Osteocyte (in vitro differentiated cells): ENCODE measurements at places on chromosomes 1 and 21. TPM values are rescaled to one million over a fixed set of nuclear protein-coding genes. Genes with fewer than 3 reads are reported as not detected.

DNA sequence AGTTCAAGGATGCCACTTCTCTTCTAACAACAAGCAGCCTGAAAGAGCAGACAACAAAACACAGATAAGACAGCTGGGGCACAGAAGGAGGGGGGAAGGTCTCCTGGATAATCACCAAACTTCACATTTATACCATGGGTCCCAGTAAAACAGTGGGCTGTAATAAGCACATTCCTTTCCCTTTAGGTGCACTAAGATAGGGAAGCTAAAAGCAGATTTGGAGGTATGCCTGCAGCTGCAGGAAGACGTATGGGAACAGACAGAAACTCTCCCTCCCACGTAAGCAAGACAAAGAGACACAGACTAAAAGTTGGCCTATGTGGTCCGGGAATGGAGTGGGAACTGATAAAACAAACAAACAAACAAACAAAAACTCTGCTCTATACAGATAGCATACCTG lies 612.1 kb downstream of the MRPL39 start:
- no peaks in the 10 kb centered on the region for H3K4me1 ChIP-seq
- H3K27ac ChIP-seq: no peak overlapping the region
- no peak overlapping the region for H3K4me3 ChIP-seq
- DNase-seq: no peak
- H3K27me3 ChIP-seq: no peaks in the 10 kb centered on the region
- H3K36me3 ChIP-seq: no peaks in the 10 kb centered on the region

Gene MAP3K7CL
- 1.8 and 2.4 TPM in 2 replicates for total RNA-seq

- DNase-seq: peak; percentile 57
- H3K36me3 ChIP-seq: peaks cover 21% of the 10 kb centered on the region
- H3K4me1 ChIP-seq: peaks cover 41% of the 10 kb centered on the region
- peak overlapping the region; percentile 74 for H3K27ac ChIP-seq
- no peaks in the 10 kb centered on the region for H3K27me3 ChIP-seq
- H3K4me3 ChIP-seq: peak overlapping the region; percentile 92
Observed at GRCh38 chr1:211577277-211577818, 1.6 kb downstream of the SLC30A1 start.

- no peak for DNase-seq
- no peak overlapping the region for H3K4me3 ChIP-seq
- H3K27ac ChIP-seq: no peak overlapping the region
- no peaks in the 10 kb centered on the region for H3K27me3 ChIP-seq
- H3K36me3 ChIP-seq: peaks cover 7% of the 10 kb centered on the region
- peaks cover 59% of the 10 kb centered on the region for H3K4me1 ChIP-seq
Observed at GRCh38 chr1:208176649-208177048, 67.5 kb downstream of the PLXNA2 start.

- peak overlapping the region; percentile 74 for H3K4me3 ChIP-seq
- no peaks in the 10 kb centered on the region for H3K27me3 ChIP-seq
- peaks cover 61% of the 10 kb centered on the region for H3K4me1 ChIP-seq
Observed at GRCh38 chr1:210293171-210293607, 35.5 kb upstream of the HHAT start.

Gene CD48
- total RNA-seq: not detected in 2 replicates

Gene IPO13
- total RNA-seq: 37.6 and 40.8 TPM in 2 replicates

DNA sequence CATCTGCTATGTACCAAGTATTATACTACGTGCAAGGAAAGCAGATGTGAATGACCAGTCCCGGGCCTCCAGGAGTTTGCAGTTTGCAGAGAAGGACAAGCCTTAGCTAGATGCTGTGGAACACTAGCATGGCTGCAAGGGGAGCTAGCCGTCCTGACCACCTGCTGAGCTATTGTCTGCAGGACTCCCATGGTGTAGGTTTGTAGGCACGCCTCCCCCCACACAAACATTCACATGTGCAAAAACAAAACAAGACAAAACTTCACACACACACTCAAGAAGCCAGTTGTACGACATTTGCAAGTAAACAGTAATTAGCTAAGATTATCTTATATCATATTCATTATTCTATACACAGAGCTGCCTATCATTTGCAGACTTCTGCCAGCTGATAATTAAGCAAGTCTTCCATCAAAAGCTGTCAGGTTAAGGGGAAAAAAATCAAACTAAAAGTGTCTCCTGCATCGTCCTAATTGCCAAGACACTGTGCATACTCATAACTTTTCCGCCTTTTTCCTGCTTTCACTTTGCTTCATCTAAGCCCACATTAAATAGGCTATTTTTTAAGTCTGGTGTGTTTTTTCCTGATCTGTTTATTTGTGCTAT lies 10.7 kb upstream of the HNRNPU start:
- DNase-seq: no peak
- no peaks in the 10 kb centered on the region for H3K27me3 ChIP-seq
- no peak overlapping the region for H3K4me3 ChIP-seq
- no peaks in the 10 kb centered on the region for H3K4me1 ChIP-seq
- H3K36me3 ChIP-seq: no peaks in the 10 kb centered on the region

- H3K27ac ChIP-seq: no peak overlapping the region
- no peak for DNase-seq
- H3K36me3 ChIP-seq: no peaks in the 10 kb centered on the region
- no peaks in the 10 kb centered on the region for H3K27me3 ChIP-seq
Observed at GRCh38 chr1:3940081-3940753, 40.1 kb upstream of the C1orf174 start.

Gene TBX19
- total RNA-seq: 2.5 and 3.5 TPM in 2 replicates

Gene DCST2
- total RNA-seq: 0.75 and 1.0 TPM in 2 replicates

DNA sequence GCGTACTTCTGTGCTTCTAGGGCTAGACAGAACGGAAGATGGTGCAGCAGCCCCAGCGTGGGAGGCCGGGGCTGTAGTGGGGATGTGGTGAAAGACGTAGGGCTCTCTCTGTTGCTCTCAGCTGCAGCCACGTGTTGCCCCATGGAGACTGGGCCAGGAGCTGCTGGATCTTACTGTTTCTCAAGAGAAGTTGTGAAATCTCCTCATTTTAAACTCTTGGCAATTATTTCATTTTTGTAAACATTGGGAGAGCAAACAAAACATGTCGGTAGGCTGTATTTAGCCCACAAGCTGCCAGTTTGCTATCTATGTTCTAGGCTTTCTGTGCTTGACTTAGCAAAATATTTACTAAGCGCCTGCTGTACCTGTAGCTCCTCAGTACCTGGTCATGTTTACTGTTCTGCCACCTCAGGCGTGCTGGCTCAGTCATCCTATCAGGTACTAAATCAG lies 15.9 kb upstream of the ELOA start:
- H3K4me1 ChIP-seq: peaks cover 5% of the 10 kb centered on the region
- H3K4me3 ChIP-seq: no peak overlapping the region
- H3K27me3 ChIP-seq: no peaks in the 10 kb centered on the region
- DNase-seq: no peak
- no peak overlapping the region for H3K27ac ChIP-seq

Gene CALML6
- 2.5 and 2.7 TPM in 2 replicates for total RNA-seq

GRCh38 chr1:151816548-151817352 lies 11.5 kb upstream of the LINGO4 start:
- H3K27ac ChIP-seq: no peak overlapping the region
- no peak overlapping the region for H3K4me3 ChIP-seq
- no peaks in the 10 kb centered on the region for H3K36me3 ChIP-seq
- no peak for DNase-seq
- no peaks in the 10 kb centered on the region for H3K4me1 ChIP-seq

DNA sequence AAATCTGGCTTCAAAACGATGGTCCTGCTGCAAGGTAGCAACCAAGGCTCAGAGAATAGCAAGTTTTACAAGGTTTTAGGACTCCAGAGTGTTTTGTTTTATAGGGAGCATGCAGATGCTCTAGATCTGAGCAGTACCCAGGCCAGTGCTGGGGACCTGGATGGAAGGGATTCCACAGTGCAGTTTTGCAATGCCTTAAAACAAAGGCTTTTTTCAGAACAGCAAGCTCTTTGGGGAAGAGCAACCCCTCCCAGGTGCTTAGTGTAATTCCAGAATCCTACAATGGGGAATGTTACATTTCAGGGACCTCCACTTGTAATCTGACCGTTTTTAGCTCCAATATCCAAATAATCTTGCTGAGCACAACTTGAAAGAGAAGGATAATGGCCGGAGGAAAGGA lies 6.7 kb downstream of the ROR1 start:
- H3K36me3 ChIP-seq: no peaks in the 10 kb centered on the region
- H3K27ac ChIP-seq: no peak overlapping the region
- no peak overlapping the region for H3K4me3 ChIP-seq
- H3K4me1 ChIP-seq: peaks cover 44% of the 10 kb centered on the region

DNA sequence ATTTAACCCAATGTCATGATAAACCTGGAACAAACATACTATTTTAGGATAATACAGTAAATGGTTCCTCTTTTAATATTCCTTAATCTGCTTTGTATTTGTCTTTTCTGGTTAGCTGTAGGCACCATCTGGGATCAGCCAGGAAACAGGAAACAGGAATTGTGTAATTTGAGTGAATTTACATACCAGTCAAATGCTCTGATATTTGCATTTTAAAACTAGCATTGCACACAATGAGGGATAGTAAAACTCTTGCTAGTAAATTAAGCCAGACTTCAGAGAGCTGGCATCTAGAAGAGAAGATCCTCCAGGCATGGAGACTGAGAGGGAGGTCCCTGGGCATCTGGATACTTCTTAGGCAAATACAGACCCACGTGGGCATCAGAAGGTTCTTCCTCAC lies 103.5 kb downstream of the HMCN1 start:
- no peak for DNase-seq
- peaks cover 2% of the 10 kb centered on the region for H3K36me3 ChIP-seq
- H3K27ac ChIP-seq: no peak overlapping the region
- H3K27me3 ChIP-seq: no peaks in the 10 kb centered on the region

DNA sequence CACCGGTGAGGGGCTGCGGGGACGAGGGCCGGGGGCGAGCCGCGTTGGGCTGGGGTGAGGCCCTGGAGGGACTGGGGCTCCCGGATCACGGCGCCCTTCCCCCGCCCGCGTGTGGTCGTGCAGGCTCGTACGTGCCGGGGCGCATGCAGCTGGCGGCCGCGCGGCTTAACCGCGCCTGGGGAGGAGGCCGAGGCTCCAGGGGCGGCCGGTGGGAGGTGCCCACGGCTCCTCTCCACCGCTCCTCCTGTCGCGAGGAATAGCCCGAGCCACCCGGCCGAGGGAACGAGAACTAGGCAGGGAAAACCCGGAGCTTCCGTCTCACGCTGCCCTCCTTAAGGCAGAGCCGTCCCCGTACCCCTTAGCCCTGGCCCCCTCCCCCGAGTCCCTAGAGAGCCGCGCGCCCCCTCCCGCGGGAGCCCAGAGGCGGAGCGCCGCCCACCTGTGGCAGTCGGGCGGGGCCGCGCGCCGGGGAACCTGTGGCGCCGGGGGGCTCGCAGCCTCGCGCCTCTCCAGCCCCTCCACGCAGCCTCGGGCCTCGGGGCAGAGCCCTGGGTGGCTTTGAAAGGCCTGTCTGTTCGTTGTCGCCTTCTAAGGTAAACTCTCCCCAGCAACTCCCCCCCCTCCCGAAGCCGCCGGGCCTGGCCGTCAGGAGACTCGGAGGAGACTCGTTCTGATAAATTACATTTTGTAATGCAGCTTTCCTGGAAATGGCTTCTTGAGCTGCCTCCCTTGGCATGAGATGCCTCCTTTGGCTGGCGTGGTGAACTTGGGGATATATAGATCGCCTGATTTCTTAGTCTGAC lies 746 bp downstream of the AK4 start:
- peak overlapping the region; percentile 56 for H3K27ac ChIP-seq
- peaks cover 16% of the 10 kb centered on the region for H3K27me3 ChIP-seq
- H3K36me3 ChIP-seq: no peaks in the 10 kb centered on the region
- DNase-seq: peak; percentile 84
- H3K4me3 ChIP-seq: peak overlapping the region; percentile 79

DNA sequence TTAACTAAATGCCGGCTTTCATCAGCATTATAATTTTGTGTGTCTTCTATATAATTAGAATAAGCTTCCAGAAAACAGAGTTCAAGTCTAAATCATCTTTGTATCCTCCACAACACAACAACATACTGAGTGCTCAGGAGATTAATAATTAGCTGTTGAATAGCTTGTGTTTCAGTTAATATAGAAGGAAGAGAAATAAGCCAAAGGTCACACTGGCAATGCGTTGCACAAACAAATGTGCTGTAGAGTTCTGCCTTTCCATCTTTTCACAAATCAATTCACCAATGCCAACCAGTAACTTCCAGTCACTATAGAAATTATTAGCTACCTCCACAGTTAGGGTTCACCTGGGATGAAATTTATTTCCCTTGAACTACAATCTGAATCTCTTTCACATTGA lies 132.0 kb downstream of the LMX1A start:
- DNase-seq: no peak
- H3K27me3 ChIP-seq: no peaks in the 10 kb centered on the region
- H3K36me3 ChIP-seq: no peaks in the 10 kb centered on the region
- no peak overlapping the region for H3K27ac ChIP-seq
- no peaks in the 10 kb centered on the region for H3K4me1 ChIP-seq
